ENCODE measurements at places on chromosomes 12 and 14.

- no peak for DNase-seq
Observed at GRCh38 chr12:21248679-21249078, 86.0 kb downstream of the SLCO1A2 start.

DNA sequence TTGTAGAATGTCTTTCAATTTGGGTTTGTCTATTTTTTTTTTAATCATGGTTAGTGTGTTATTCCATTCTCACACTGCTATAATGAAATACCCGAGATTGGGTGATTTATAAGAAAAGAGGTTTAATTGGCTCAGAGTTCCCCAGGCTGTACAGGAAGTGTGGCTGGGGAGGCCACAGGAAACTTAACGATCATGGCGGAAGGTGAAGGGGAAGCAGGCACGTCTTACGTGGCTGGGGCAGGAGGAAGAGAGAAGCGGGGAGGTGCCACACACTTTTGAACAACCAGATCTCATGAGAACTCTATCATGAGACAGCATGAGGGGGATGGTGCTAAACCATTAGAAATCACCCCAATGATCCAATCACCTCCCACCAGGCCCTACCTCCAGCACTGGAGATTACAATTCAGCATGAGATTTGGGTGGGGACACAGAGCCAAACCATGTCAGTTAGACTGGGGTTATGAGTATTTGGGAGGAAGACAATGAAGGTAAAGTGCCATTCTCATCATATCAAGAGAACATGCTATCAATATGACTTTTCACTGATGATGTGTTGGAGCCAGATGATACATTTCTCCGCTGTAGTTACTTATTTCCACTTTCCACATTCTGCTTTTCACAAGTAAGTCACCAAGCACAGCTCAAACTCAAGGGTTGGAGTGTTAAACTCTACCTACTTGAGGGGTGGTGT is 45.8 kb downstream of the AP5M1 start:
- no peak for DNase-seq

DNA sequence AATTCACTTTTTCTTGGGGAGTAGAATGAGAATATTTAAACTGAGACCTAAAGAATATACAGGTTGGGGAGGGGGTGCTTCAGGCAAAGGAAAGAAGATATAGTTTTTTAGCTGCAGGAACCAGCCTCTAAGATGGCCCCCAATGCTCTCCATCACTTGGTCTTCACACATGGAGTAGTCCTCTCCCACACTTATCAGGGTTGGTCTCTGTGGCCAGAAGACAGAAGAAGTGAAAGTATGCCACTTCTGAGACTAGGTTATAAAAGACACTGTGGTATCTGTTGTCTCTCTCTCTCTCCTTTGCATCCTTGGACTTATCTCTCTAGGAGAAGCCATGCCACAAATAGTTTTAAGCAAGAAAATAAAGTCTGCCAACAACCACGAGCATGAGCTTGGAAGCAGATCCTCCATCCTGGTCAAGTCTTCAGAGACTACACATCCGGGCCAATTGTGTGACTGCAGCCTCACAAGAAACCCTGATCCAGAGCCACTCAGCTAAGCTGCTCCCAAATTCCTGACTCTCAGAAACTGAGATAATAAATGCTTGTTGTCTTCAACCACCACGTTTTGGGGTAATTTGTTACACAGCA is 18.0 kb downstream of the PUS7L start:
- no peak for DNase-seq

DNA sequence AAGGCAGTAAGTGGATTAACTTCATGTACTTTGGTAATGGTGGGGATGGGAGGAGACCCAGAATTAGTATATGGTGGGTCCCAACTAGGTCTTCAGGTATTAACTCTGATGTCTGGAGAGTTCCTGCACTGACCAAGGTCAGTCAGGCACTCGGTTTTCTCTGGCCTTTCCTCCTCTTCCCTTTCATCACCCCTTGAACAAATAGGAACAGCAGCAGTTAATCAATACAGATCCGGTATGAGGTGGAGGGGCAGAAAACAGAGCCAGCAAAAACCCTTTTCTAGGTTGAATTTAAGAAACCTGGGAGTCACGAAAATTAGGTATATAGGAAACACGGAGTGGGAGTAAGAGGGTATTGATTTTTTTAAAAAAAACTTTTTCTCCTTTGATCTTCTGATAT is 4.0 kb downstream of the PFKM start:
- no peak for DNase-seq

GRCh38 chr14:90042496-90043252 is 19.1 kb upstream of the KCNK13 start:
- DNase-seq, result no peak

GRCh38 chr14:70077005-70077404 is 111.7 kb downstream of the SLC8A3 start:
- DNase-seq, result no peak

All from RPMI7951 (cell line).